ENCODE measurements at places on chromosomes 7 and 10.

GRCh38 chr7:145928937-145929336 lies 187.7 kb upstream of the CNTNAP2 start:
- DNase-seq = no peak

GRCh38 chr10:63120554-63120953 lies 12.6 kb upstream of the NRBF2 start:
- no peak for DNase-seq

- no peak for DNase-seq
These were observed 434.3 kb upstream of the SEMA3D start for GRCh38 chr7:85620936-85621685.

DNA sequence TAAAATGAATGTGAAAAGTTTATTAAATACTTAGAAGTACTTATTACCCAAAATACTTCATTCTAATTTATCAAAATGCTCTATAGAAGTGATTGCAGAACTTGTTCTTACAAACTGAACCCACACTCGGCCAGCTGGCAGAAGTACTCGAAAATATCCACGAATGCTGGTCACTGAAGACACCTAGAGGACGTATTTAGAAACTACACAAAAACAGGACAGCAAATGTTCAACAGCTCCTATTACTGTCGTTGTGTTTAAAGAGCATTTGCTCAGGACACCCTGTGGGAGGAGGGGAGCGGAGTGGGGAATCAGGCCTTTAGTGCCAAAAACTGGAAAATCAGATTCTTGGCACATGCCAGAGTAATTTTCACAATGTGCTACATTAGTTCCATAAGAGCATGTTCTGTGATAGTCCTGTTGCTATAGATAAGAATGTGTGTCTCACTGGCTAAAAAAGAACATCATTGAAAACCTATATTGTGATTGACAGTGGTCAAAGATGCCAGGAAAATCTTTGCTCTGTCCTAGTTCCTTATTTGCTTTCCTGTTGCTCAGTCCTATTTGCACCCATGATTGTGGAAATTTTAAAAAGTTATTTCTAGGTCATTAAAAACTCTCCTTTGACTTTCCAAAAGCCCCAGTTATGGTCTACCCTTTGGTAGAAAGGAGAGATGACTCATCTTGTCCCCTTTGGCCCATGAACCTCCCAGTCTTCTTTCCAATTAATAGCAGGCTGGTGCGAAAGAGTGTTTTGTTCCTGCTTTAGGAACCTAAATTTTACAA lies 49.0 kb upstream of the NRBF2 start:
- DNase-seq = no peak

DNA sequence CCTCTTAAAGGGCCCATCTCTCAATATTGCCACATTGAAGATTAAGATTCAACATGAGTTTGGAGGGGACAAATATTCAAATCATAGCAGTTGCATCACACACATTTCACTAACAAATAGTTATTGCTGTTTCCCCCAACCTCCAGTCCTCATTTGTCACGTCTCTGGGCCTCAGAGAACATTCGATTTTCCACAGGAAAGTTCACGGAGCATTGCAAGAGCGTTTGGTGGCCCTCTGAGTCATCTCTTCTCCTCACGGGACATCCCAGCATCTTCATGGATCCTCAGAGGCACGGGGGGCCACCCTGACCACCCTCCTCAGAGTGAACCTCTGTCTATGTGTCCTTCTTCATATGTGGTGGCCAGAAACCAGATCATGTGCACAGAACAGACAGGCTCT lies 50.3 kb upstream of the CHST15 start:
- DNase-seq = no peak

DNA sequence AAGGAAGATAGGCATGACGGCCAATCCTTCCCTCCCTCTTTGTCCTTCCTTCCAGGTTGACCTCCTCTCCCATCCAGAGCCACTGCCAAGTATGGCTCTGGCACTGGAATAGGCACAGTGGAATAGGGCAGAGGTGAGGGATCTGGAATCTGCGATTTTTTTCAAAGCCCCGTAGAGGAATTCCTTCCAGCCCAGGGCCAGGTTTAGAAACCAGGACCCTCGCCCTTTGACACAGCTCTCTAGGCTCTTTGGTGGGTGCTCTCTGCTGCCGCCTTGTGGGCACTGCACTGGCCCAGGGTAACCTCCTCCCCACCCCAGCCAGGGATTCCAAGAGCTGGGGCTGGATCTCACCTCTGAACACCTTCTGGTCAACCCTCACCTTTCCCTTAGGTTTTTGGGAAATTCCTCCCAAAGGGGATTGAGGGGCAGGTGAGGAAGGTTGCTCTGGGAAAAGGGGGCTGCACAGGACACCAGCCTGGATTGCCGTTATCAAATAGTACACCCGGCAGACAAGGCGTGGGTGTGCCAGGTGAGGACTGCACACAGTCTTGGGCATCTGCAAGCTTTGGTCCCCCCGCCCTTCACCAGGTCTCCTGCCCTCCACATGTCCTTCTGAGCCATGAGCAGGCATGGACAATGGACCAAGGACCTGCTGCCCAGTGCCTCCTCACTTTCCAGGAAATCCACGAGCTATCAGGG lies 22.8 kb downstream of the C10orf105 start:
- no peak for DNase-seq

DNA sequence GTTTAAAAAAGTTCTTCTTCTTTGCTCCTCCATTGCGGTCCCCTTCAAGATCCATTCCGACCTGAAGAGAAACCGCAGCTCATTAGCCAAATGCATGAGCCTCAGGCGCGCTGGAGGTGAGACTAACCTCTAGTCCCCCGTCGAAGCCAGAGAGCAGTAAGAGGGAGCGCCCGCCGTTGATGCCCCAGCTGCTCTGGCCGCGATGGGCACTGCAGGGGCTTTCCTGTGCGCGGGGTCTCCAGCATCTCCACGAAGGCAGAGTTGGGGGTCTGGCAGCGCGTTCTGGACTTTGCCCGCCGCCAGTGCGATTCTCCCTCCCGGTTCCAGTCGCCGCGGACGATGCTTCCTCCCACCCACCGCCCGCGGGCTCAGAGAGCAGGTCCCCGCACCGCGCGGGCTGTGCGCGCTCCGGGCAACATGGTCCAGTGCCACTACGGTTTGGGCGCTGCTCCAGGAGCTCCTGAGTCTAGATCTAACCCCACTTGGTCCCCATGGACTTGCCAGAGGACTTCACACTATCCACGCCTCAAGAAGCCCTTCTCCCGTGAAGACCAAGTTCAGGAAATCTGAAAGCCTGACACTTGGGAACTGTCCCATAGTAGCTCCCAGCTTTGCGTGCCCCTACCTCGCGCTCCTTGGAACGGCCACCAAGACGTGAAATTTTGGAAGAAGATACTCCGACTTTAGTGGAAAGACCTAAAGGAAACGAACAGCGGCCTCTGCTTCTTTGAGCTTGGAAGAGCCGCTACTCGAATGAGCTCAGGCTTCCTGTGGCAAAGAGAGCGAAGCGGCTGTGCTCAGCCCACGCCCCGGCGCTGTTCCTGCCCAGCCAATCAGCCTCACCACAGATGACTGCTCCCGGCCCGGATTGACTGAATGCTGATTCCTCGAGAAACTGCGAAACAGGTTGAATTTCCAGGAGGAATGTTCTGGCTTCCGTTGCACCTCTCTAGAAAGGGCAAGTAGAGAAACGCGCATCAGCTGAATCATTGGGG lies at the start of gene ABCB1:
Gene ABCB1, minus strand, starts transcription at position 755 of the 995 bp plus-strand sequence. Its CDS starts 700 bp downstream, at position 55.
- peak; percentile 66 for DNase-seq

DNA sequence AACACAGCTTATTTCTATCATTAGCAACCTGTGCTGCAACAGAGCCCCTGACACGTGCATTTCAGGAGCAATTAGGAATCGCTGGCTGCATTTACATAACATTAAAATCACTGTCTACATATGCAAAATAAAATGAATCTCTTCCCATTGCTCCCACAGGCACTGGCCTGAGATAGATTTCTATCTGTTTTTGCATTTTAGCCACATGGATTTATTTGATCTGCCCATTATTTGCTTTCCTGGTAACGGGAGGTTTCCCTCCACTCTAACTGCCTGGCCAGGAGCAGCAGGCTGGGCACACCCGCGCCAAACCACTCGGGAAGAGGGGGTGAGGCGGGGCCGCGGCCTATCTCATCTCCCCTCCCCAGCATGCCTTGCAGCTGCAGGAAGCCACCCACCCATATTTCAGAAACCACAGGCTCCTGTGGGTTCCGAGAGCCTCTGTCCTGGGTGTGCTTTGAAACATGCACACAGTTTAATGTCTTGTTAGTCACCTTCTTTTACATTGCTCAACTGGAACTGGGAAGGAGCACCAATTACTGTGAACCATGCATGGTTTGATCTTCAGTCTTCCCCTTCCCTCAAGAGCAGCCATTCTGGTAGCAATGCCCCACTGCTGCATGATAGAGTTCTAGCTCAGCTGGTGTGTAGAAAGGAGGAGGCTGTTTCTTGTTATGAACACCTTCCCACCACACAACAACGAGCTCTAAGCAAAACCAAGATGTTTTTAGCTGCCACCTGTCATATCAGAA lies 37.7 kb upstream of the IKZF1 start:
- DNase-seq = no peak

DNA sequence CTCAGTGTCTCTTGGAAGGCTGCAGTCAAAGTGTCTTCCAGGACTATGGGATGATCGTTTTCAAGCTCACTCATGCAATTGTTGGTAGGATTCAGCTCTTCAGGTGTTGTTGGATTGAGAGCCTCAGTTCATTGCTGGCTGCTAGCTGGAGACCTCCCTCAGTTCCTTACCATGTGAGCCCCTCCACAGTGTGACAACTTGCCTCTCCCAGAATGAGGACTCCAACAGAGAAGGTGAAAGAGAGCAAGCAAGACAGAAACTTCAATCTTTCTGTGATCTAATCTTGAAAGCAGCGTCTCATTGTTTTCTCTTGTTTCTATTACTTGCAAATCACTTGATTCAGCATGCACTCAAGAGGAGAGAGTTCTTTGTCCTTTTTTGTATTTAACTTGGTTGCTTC lies 22.5 kb downstream of the MGAM start:
- no peak for DNase-seq

DNA sequence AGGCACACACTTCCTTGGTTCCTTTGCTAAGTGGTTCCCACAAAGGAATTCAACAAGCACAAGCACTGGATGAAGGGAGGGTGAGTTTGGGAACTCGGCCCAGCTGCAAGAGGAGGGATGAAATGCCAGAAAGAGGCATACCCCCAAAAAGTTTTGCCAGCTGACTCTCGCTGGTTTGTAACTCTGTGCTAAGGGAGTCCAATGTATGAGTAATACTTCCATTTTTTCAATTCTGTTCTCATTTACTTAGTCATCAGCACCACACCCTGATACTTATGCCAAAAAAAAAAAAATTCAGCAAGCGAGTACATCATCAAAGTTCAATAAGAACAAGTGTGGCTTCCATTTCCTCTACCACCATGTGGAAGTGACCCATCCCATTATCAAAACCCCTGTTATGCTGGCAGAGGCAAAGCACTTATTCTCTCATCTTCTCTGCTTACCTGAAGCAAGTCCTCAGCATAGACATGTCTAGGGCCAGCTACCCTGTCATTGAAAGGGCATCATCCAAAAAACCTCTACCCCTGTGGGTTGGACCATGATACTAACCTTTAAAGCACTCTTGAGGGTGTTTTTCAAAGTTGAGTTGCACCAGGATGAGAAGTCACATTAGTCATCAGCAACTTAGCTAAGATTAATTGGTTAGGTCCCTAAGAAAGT lies 6.9 kb upstream of the HYCC1 start:
- no peak for DNase-seq

DNA sequence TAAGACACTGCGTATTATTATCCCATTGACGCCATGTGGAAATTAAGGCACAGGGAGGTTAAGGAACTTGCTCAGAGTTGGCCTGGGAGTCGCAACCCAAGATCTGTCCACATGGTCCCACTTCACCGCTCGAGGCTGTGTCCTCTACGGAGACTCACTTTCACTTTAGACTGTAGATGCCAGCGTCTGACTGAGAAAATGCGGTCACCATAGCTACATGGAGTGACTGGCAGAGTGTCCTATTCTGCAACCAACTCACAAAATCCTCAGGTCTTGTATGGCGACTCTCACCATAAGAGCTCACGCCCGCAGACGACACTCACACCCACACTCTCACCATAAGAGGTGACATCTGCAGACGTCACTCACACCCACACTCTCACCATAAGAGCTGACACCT lies 257.9 kb downstream of the PTPRN2 start:
- DNase-seq = no peak

DNA sequence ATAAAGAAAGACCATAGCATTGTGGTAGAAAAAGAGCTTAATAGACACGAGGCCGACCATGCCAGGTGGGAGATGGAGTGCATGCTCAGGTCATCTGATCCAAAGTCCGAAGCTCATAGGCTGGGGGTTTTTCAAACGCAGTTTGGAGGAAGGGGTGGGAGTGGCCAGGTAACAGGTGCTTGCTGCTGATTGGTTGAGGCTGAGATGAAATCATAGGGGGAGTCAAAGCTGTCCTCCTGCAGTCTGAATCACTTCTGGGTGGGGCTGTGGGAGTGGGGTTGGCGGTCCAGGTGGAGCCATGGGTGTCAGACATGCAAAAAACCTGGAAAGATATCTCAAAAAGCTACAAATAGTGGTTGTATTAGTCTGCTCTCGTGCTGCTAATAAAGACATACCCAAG lies 2.8 kb upstream of the ERCC6 start:
- DNase-seq = no peak

GRCh38 chr7:12873571-12873970 lies 186.1 kb downstream of the ARL4A start:
- DNase-seq = no peak

DNA sequence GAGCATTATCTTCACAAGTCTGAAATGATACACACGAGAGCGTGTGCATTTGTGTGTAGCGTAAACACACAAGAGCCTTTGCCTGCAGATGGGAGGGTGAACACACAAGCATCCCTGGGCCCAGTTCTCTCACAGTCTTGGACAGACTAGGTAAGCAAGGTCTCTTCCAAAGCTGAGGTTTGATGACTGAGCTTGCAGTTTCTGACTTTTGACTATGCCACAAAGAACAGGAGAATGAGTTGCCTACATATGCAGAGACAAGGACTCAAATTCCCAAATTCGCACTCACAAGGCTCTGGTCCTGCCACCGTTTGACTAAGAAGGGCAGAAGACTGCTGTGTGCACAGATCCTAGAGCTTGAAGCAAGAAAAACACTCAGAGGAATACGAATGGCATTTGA lies 55.8 kb downstream of the FAM53B start:
- no peak for DNase-seq

GRCh38 chr10:29254123-29255046 lies 34.5 kb upstream of the LYZL1 start:
- DNase-seq = no peak

DNA sequence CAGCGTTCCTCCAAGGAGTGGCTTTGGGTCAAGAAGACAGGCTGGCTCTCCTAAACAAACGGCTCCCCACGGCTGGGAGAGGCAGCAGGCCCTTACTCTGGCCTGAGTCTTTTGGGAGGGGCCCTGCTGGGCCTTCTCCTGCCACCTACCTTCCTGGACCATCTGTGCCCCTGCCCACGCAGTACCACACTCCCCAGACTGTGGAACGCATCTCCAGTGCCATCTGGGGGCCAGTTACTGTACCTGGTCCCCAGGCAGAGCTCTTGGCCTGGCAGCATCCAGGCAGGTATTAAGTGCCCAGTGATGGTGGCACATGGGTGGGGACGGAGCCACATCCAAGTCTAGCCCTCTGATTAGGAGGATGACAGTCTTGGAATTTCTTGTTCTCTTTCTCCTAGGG lies 14.4 kb downstream of the ALKBH4 start:
- DNase-seq = no peak

All from left forelimb (tissue), 1 donor.